Cardiac muscle cell (in vitro differentiated cells and primary cell): ENCODE measurements at places on chromosomes 5 and 9. TPM values are rescaled to one million over a fixed set of nuclear protein-coding genes. Genes with fewer than 3 reads are reported as not detected.

The EDIL3 gene
- 7.2 and 10.1 TPM in 2 replicates for polyA plus RNA-seq

The SPATA31C2 gene
- polyA plus RNA-seq, result not detected in 2 replicates

The ELAVL2 gene
- polyA plus RNA-seq, result 3.2 and 9.8 TPM in 2 replicates

The OR13J1 gene
- not detected in 2 replicates for polyA plus RNA-seq

The GBGT1 gene
- 0.87 and 2.8 TPM in 2 replicates for polyA plus RNA-seq

The FREM1 gene
- polyA plus RNA-seq, result 9.2 and 13.1 TPM in 2 replicates
